ENCODE measurements at places on chromosomes 4 and X.
A peak's percentile ranks its signal among the peaks of the same experiment; 100 is the strongest.

GRCh38 chrX:55796496-55796895 is 78.9 kb downstream of the RRAGB start:
- no peak for DNase-seq

DNA sequence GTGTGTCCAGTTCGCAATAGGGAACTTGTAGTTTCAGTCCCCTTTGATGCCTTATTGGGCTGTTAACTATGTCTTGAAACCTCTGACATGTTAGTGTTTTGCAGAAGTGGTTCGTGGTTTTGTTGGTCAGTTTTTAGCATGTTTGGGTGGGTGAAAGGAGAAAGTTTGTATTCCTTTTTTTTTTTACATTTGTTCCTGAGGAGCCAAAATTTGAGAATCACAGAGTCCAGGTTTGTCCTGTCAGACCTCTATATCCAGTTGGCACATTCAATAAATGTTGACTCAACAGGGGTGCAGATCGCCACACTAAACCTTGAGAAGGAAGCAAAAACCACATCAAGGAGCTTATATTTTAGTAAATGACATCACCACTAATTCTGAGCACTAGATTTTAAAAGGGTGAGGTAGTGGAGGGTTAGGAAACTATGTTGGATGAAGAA is 26.2 kb downstream of the DLG3 start:
- DNase-seq: peak; percentile 8

DNA sequence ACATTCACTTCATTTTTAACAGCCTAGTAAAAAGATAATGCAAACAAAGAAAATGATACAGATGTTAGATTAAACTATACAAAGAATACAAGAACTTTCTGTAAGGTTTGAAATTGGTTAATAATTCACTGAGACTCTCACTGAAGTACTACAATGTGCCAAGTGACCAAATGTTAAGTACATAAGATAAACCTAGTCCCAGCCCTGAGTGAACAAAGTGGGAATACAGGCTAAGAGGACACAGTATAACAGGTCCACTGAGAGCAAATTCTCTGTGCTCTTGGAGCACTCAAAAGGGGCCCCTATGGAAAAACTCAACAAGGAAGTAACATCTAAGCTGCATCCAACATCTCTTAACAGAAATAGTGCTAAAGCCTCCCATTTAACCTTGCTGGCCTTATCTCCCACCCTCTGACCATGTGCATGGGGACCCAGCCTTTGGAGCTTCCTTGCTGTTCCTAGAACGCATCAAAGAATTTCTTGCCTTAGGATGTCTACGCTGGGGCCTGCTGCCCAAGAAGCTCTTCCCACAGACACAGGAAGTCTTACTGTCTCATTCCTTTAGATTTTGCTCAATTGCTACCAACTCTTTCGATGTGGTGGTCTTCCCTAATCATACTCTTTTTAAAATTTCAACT is 113.4 kb downstream of the ZAR1 start:
- no peak for DNase-seq

GRCh38 chr4:182294451-182294850 is 51.2 kb downstream of the TENM3 start:
- DNase-seq: no peak

DNA sequence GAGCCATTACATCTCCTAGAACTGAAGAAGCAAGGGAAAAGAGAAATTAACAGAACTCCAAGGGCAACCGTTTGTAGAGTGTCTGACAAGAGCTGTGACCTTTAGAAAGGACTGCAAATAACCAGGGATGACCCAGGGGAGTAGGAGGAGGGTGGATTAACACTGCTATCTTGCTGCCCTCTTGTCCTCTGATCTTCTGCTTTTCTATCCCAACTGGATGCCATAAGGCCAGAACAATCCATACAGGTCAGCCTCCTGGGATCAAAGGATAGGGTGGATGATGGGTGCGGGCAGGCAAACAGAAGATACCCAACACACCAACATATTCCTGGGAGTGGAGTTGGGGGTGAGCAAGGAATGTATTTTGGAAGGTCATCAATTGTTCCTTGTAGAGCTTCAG is 19.8 kb upstream of the PDE5A start:
- DNase-seq: no peak

DNA sequence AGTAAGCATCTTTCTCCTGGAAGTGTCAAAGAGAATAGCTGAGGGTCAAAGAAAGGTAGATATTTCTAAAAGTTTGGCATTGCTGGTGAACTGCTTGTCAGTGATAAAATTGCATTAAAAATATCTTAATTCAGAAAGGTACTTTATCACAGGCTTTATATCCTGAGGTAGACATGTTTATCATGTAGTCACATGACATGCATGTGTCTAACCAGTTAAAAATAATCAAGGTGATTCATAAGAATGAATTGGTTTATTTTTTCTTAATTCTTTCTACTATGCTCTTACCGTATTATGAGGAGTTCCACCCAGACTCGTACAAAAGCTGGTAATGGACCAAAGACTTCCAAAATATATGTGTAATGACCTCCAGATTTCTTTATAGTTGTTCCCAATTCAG is 6.1 kb downstream of the SLC7A11 start:
- DNase-seq: no peak

- no peak for DNase-seq
These were observed 41.1 kb downstream of the FRMD7 start for GRCh38 chrX:132086672-132087071.

DNA sequence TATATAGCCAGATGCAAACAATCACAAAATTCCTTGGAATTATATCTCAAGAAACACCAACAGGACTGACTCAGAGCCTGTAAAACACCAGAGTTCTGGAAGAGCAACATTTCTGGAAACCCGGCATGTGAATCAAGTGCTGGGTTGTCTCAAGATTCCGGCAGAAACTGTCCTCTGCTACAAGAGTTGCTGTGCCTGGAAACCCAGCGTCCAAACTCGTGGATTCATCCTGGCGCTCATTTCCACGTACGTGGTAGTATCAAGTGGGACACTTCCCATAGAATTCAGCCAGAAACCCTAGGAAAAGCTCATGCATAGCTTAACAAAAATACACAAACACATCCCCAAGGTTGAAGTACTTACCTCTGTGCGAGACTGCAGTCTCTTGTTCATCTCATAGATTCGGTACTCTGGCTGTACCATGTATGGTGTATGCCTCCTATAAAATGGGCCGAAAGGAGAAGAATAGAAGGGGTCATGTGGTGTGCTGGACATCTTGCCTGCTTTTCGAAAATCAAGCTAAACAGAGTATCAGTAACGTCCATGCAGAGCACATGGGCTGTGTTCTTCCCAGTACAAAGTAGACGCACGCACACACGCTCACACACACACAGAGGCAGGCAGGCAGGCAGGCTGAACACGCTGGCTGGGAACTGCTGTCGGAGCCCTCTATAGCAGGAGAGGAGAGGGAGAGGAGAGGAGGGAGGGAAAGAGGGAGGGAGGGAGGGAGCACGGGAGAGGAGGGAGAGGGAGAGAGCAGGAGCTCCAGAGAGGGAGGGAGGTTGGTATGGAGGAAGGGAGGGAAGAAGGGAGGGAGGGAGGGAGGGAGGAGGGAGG is at the start of gene LDB2:
TSS of gene LDB2 (minus strand) at position 655 of the 837 bp plus-strand sequence.
- no peak for DNase-seq

GRCh38 chrX:134202561-134202960 is 34.4 kb upstream of the CCDC160 start:
- DNase-seq: no peak

GRCh38 chr4:99029018-99029735 is 33.7 kb downstream of the METAP1 start:
- DNase-seq: no peak

DNA sequence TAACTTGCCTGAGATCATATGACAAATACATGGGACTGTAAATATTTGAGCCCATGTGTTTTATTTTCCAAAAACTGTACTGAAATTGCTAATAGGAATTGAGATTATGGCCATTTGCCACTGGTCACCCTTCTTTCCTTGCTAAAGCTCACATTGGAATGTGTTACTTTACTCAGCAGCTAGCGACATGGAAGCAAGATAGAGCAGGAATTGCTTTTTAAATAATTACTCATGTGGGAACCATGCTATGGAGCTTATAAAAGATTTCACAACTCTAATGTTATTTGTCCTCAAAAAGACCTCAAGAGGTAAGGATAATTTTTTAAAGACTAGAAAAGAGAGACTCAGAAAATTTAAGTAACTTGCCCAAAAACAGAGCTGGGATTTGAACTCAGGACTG is 48.8 kb upstream of the AFAP1 start:
- DNase-seq: no peak
